NCI-H1436 (cell line): ENCODE measurements at places on chromosomes 2 and 18.

DNA sequence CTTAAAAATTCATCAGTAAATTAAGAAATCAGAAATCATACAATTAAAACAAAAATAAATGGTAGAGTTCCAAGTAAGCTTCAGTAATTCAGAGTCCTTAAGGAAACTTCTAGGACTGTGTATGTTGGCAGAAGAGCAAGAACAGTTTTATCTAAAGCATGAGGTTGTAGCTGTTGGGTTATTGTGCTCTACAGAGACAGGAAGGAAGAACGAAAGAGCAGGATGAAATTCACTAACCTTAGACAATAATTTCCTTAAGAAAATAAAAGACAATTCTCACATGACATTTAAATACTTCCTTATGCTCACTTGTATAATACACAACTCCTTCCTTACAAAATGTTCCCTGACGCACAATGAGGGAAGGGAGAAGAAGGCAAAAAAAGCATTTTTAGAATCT lies 133.4 kb downstream of the STK39 start:
- DNase-seq = no peak

DNA sequence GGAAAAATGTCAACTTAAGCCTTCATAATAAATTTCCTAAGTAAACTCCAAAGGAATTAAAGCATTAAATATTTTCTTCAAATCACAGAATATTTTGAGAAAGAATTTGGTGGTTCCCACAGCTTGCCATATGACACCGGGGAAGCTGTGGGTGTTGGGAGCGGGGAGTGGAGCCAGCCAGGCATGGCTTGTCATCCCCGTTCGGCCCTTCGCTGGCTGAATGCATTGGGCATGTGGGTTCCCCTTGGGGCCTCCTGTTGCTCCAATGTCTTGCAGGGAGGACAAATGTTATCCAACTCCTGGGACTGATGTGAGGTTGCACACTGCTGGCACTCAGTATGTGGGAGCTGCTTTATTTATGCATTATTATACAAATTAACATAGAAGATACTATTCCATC lies 18.6 kb downstream of the NGEF start:
- DNase-seq = no peak

DNA sequence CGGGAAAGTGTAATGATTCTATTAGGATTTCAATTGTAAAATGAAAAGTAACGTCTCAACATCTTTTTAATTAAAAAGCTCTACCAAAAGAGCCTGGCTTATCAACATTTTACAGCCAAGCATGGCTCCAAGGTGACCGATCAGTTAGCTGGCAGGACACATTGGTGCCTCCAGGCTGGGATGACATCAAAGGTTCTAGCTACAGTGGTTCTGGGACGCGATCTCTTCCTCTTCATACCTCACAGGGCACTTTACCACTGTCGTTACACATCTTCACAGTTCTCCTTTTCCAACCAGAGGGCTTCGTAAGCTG lies 693 bp downstream of the ORC2 start:
- no peak for DNase-seq

DNA sequence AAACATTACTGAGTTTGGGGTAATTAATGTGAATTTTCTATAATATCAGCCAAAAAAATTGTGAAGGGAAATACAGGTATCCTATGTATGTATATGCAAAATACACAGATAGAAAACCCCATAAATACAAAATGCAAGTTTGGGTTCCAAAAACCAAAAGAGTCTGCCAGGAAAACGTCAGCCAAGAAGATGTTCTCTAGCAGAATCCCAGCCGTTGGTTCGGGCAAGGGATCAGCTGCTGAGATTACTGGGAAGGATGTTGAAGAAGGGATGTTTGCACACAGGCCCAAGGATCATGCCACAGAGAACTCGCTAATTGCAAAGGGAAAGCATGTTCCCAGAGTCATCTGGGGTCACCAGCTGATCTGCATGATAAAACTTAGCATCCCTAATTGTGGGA lies 9.5 kb upstream of the ANO7 start:
- DNase-seq = no peak

DNA sequence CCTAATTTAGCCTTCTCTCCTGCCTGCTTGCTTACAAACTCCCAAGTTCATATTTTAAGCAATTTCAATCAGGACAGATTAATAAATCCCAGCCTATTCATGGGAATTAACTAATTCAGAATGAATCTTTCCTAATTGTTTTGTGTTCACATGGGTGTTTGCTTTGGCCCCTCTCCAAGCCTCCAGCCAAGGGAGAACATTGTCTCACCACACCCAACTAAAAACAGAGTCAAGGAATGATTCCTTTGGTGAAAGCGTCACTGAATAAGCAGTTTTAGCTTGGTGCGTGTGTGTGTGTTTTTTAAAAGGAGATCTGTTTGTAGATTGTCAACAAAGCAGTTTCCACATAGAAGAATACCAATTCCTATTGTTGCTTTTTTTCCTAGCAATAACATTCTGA lies 43.0 kb upstream of the DSG1 start:
- no peak for DNase-seq

GRCh38 chr18:57167617-57168308 lies 20.9 kb downstream of the BOD1L2 start:
- DNase-seq = no peak

- no peak for DNase-seq
These were observed 42.0 kb downstream of the MCFD2 start for GRCh38 chr2:46873604-46874068.

GRCh38 chr2:73968357-73968937 lies 16.3 kb upstream of the TET3 start:
- DNase-seq = no peak

DNA sequence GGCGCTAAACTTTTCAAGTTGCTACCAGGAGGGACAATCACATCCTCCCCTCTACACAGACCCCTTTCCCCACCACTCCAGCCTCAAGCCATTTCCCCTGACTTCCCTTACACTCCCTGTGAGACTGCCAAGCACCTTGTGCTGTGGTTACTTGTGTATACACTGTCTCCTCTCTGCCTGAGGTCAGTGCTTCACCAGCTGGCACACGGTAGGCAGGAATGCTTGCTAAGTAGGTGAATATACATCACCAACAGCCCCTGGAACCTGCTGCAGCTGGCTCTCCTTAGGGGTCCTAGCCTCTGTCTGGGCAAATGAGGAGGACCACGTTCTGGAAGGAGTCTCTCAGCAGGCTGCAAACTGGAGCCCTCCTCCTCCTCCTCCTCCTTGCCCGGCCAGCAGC lies 38.3 kb upstream of the ACAA2 start:
- no peak for DNase-seq

GRCh38 chr2:227183657-227184367 lies 19.4 kb downstream of the COL4A3 start:
- DNase-seq = no peak

DNA sequence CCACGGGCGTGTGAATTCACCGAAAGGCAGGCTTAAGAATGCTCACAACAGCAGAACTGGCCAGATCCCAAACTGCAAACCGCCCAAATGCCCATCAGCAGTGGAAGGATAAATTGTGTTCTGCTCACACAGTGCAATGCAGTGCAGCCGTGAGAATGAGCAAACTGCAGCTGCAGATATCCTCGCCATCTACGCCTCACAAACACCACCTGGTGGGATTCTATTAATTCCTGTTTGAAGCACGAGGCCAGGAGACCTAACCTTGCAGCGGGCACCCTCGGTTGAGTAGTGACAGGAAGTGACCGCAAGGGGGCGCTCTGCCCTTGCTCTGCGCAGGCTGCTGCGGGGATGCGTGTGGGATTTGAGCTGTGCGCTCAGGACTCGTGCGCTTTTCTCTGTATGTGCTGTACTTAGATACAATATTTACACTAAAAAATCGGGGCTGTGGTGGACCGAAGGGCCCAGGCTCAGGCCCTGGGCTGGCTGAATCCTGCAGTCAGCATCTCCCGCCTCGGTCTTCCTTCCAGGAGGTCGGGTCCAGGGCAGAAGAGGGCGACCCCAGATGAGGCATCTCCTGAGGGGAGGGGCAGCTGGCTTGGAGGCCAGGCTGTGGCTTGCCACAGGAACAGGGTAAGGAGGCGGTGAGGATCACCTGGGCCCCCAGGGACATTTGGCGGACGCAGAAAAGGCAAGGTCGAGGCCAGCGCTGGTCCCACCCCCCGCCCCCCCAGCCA lies 19.8 kb upstream of the PDIA6 start:
- DNase-seq = peak; percentile 77

DNA sequence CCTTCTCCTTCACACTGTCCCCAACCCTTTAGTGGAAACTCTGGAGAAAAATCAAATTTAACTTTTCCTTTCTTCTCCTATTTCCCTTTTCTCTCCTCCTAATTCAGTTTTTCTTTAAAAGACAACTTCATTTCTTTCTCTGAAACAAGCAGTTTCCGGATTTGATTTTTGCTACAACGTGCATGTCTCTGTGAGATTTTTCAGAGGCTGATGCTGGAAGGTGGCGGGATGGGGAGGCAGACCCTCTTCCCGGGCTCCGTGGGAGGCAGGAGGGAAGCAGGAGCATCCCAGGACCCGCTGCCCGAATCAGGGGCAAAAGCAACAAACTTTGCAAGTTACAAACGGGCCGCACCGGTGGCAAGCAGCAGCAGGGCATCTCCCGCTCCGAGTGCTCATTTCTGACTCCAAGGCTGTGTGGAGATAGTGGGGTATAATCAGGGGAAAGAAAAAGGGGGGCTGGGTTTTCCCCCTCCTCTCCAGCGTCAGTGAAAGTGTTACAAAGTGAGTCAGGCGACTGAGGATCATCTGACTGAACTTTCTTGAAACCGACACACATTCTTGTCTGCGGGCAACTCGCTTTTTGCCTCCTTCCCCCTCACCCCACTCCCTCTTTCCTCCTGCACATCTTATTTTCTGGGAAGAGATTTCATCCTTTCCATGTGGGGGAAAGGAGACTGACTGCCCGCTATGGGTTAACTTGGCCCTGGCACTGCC lies 6.4 kb downstream of the ZEB2 start:
- DNase-seq = no peak

- DNase-seq = no peak
These were observed 308.4 kb downstream of the ZNF804A start for GRCh38 chr2:184906709-184907108.

DNA sequence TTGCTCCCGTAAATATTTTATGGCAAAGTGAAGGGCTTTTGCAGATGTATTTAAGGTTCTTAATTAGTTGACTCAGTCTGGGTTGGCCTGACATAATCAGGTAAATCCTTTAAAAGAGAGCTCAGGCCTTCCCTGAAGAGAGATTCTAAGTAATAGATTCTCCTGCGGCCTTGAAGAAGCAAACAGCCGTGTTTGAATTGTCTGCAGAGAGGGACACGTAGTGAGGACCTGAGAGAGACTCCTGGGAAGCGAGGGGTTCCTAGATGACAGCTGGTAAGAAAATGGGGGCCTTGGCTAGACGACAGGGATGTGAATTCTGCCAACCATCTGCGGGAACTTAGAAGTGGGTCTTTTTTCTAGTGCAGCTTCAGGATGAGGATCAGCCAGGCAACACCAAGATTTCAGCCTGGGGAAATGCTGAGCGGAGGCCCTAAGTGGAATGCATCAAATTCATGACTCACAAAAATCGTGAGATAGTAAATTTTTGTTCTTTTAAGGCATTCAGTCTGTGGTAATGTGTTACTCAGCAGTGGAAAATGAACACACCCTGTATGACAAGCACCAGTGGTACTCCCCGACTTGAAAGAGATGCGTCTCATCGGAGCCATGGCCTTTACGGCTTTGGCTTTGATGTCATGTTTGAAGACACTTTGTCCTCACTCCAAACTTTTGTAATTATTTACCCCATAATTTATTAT lies 62.1 kb upstream of the SMIM21 start:
- no peak for DNase-seq

DNA sequence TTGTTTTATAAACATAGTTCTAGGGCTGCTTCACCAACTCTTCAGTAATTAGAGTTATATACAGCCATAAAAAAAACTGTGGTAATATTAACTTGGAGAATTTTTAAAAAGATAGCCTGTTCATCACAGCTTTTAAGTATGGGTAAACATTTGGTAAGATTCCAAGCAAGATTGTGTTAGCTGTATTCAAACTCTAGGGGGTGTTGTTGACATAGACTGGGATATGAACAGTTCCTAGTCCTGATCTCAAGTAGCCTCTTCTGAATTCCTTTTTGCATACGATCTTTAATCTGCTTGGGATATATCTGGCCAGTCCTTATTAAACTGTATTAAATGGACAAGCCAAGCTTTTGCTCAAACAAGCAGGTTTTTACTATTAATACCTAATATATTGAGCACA lies 13.4 kb downstream of the NOP58 start:
- DNase-seq = peak; percentile 50
